ENCODE measurements at places on chromosomes 12 and 14.

DNA sequence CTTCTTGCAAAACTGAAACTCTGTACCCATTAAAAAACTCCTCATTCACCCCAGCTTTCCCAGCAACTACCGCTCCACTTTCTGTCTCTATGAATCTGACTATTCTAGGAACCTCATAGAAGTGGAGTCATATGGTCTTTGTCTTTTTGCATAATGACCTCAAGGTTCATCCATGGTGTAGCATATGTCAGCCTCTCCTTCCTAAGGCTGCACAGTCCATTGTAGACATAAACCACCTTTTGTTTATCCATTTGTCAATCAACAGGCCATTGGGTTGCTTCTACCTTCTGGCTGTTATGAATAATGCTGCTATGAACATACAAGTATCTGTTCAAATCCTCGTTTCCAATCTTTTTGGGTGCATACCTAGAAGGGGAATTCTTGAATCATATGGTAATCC is 21.1 kb downstream of the NT5DC3 start:
- DNase-seq = no peak

DNA sequence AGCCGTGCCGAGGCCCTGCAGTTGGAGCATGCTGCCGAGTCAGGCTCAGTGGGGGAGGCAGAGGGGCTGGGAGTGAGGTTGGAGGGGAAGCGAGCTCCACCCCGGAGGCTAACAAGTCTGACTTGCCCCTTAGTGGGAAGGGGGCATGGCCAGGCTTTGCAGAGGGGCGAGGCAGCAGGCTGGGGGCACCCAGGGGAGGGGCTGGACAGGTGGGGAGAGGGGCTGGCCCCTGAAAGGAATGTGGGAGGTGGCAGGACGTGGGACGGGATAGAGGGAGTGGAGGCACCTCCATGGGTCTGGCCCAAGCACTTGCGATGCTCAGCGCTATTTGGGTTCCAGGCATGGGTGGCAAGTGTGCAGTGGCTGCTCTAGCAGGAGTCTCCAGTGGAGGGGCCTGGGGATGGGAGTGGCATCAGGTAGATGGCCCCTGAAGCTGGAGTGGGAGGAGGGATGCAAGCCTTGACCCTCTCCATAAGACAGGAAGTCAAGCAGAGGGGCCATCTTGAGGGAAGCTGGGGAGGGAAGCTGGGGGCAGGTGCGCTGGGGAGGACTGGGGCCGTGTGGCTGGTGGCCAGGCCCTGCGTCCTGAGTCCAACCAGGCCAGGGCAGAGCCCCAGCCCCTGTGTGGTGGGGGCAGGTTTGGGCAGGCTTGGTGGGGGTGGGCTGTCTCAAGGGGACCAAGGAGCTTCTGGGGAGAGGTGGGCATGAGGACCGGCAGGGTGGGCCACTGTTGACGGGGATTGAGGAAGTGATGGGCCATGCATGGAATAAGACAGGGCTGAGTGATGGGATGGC is 2.6 kb downstream of the TRMT61A start:
- no peak for DNase-seq

GRCh38 chr14:55297611-55298499 is 26.6 kb downstream of the FBXO34 start:
- no peak for DNase-seq

GRCh38 chr12:47967461-47968321 is 4.3 kb downstream of the TMEM106C start:
- no peak for DNase-seq

- DNase-seq = no peak
These were observed 16.3 kb upstream of the TBC1D30 start for GRCh38 chr12:64808110-64808509.

DNA sequence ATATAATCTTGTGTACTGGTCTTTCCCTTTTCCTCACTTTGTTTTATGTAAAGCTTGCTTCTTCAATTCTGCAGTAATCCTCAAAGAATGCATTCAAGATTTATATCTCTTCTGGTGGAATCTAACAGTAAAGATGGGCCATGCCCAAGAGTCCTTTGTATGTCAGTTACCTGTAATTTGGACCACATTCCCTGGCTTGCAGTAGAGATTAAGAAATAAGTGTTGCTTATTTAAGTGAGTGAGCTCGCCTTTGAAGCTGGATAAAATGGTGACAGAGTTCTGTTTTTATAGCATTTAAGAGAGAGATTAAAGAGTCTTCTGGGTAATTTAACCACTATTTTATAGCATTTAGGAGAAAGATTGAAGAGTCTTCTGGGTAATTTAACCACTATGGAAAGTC is 262.1 kb upstream of the ATP2B1 start:
- DNase-seq = no peak

- no peak for DNase-seq
These were observed 583.7 kb upstream of the LRFN5 start for GRCh38 chr14:41022932-41023331.
